ENCODE measurements at places on chromosomes 12 and 14.

DNA sequence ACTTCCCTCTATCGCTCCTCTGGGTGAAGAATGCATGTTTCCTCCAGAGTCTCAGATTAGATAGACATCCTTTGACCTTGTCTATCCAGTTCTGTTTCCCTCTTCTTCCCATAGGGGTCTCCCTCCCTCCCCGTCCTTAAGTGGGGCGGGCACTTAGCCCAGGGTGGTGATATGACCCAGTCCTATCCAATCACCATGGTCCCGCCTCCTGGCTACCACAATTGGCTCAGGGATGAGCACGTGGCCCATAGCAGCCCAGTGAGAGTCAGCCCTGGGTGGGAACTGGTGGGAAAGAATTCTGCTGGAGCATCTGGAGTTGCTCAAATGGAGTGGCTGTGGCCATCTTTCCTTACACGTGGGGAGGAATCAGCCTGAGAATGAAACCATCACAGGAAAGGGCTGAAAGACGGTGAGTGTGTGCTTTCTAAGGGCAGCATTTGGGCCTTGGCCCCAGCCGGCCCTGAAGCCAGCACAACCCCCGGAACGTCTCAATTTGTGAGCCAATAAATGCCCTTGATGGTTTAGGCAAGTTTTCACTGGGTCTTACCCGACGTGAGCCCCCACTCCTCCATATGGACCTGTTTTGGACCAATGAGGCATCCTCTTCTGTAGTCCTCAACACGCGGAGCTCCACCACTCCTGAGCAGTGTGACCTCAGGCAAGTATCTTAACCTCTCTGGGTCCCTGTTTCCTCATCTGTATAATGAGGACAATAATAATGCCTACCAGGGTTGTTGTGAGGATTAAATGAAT lies 14.4 kb upstream of the MLXIP start:
- no peak for DNase-seq

- DNase-seq, result no peak
These were observed 4.1 kb downstream of the ARF6 start for GRCh38 chr14:49896966-49897365.

DNA sequence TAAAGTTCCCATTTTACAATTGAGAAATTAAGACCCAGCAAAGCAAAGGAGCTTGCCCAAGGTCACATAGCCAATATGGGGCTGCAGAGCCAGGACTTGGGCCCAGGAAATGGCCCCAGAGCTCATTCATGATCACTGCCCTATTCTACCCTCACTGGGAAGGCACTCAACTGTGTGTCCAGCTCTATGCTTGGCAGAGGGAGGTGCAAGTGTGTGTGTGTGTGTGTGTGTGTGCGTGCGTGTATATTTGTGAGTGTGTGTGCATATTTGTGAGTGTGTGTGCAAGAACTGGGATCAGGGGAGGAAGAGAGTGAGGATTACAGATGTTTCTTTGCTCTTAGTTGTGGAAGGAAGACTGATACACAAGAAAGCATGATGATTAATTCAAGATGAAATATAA lies 151.2 kb upstream of the CRY1 start:
- DNase-seq, result no peak

- DNase-seq, result no peak
These were observed 15.2 kb downstream of the MED6 start for GRCh38 chr14:70585231-70585630.

- no peak for DNase-seq
These were observed 421 bp downstream of the SUOX start for GRCh38 chr12:55997535-55997859.

All from renal cortex interstitium (tissue), 15 donors.